Activated naive CD4-positive, alpha-beta T cell treated with anti-CD3 and anti-CD28 coated beads for 36 hours (primary cell): ENCODE measurements at places on chromosomes 2 and 18. TPM values are rescaled to one million over a fixed set of nuclear protein-coding genes. Genes with fewer than 3 reads are reported as not detected.

- H3K36me3 ChIP-seq: no peaks in the 10 kb centered on the region
- no peak overlapping the region for H3K27ac ChIP-seq
- H3K4me1 ChIP-seq: peaks cover 6% of the 10 kb centered on the region
These were observed 33.7 kb downstream of the NRP2 start for GRCh38 chr2:205715831-205716525.

- no peaks in the 10 kb centered on the region for H3K27me3 ChIP-seq
- no peak overlapping the region for H3K4me3 ChIP-seq
These were observed 39.1 kb downstream of the CALCRL start for GRCh38 chr2:187408926-187409325.

SFTPB gene
- not detected for total RNA-seq

GRCh38 chr18:6022074-6022444 lies 126.7 kb upstream of the TMEM200C start:
- no peaks in the 10 kb centered on the region for H3K4me1 ChIP-seq
- no peak overlapping the region for H3K4me3 ChIP-seq
- no peaks in the 10 kb centered on the region for H3K27me3 ChIP-seq
- H3K36me3 ChIP-seq: no peaks in the 10 kb centered on the region

DNA sequence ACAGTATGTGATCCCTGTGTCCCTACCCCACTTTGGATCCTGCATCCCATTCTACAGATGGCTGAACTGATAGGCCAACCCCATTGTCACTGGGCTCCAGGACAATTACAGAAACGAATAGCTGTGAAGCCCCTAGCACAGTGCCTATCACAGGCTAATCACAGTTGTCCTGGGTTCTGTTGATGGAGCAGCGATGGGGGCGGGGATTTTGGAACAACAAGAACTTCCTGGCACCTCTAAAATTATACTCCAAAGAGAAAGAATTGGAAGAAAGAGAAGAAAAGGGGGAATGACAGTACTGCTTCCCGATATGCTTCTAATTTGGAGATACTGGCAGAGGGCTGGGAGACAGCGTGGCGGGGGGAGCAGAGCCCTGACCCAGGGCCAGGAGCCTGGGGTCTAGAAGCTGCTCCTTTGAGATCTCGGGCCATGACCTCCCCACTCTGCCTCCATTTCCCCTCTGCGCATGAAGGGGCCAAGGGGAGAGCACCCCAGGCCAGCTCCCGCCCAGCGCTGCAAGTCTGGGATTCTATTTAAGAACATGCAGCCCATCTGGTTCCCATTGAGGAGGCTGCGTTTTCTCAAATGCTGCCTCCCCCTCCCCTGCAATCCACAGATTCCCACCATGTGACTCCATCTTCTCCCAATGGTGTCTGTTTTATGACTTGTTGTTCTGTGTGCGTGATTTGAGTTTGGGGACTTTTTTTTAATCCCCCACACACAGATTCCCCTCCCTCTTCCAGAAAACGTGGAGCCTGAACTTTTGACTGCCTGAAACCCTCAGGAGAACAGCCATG lies 202.7 kb downstream of the CYP26B1 start:
- no peaks in the 10 kb centered on the region for H3K4me1 ChIP-seq
- H3K27ac ChIP-seq: no peak overlapping the region
- no peaks in the 10 kb centered on the region for H3K36me3 ChIP-seq
- DNase-seq: no peak
- H3K4me3 ChIP-seq: no peak overlapping the region

CCDC178 gene
- total RNA-seq: not detected

DNA sequence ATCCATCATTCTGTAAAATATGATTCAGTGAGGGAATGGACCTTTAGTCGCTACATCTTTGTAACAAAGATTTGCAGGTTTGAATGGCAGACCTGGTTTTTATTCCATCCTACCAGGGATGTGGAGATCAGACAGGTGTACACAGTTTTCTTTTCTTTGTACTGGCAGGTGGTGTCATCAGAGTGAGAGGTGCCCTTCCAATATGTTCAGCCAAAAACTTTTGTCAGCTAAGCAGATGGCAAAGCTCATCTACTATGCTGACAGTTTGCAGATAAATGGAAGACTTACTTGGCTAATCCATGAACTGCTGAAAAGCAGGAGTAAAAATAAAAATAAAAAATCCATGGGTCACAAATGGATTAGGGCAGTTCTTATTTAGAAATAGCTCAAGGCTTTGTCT lies 185.5 kb upstream of the DOK6 start:
- DNase-seq: no peak
- H3K27ac ChIP-seq: no peak overlapping the region
- H3K4me1 ChIP-seq: no peaks in the 10 kb centered on the region
- H3K27me3 ChIP-seq: no peaks in the 10 kb centered on the region
- no peak overlapping the region for H3K4me3 ChIP-seq
